Fibroblast of the aortic adventitia (primary cell): ENCODE measurements at places on chromosomes 2 and 18. TPM values are rescaled to one million over a fixed set of nuclear protein-coding genes. Genes with fewer than 3 reads are reported as not detected.

TRIM43 gene
- not detected in 2 replicates for total RNA-seq

NEURL3 gene
- total RNA-seq = not detected in 2 replicates

ASNSD1 gene
- 77.7 and 95.7 TPM in 2 replicates for total RNA-seq

CPLX4 gene
- 0.49 TPM in 1 of 2 replicates, not detected in the other for total RNA-seq

NYAP2 gene
- not detected in 2 replicates for total RNA-seq

CCDC141 gene
- total RNA-seq = 1.8 and 2.7 TPM in 2 replicates

CHRNG gene
- not detected in 2 replicates for total RNA-seq

MARCO gene
- not detected in 2 replicates for total RNA-seq

CCDC85A gene
- total RNA-seq = 0.45 and 1.8 TPM in 2 replicates

GCG gene
- not detected in 2 replicates for total RNA-seq

MAP3K19 gene
- not detected in 2 replicates for total RNA-seq

GTF3C2 gene
- total RNA-seq = 27.2 and 33.4 TPM in 2 replicates

UGT1A8 gene
- total RNA-seq = 0.09 TPM in 1 of 2 replicates, not detected in the other

COL4A3 gene
- 0.08 and 1.3 TPM in 2 replicates for total RNA-seq

ICA1L gene
- total RNA-seq = 8.9 TPM in 2 replicates

EHBP1 gene
- total RNA-seq = 119 and 190 TPM in 2 replicates

GBX2 gene
- total RNA-seq = 0.25 TPM in 1 of 2 replicates, not detected in the other

SLC8A1 gene
- total RNA-seq = 39.1 and 112 TPM in 2 replicates

C2orf92 gene
- 1.9 and 2.0 TPM in 2 replicates for total RNA-seq

ST8SIA5 gene
- 0.90 TPM in 1 of 2 replicates, not detected in the other for total RNA-seq

DSC1 gene
- 0.25 TPM in 1 of 2 replicates, not detected in the other for total RNA-seq

LYG2 gene
- not detected in 2 replicates for total RNA-seq

EVX2 gene
- not detected in 2 replicates for total RNA-seq

SAG gene
- total RNA-seq = not detected in 2 replicates

SERPINB13 gene
- total RNA-seq = not detected in 2 replicates

LRP2 gene
- total RNA-seq = 0.41 TPM in 1 of 2 replicates, not detected in the other

OTOF gene
- not detected in 2 replicates for total RNA-seq

FBXO15 gene
- 0.27 and 0.49 TPM in 2 replicates for total RNA-seq

PLA2R1 gene
- total RNA-seq = 25.0 and 27.0 TPM in 2 replicates

EGR4 gene
- total RNA-seq = not detected in 2 replicates

RGPD4 gene
- 0.16 TPM in 1 of 2 replicates, not detected in the other for total RNA-seq

GPR55 gene
- total RNA-seq = under 0.01 TPM in 1 of 2 replicates, not detected in the other

RAB6C gene
- total RNA-seq = not detected in 2 replicates

CHRND gene
- total RNA-seq = not detected in 2 replicates

DUSP11 gene
- 28.0 and 49.0 TPM in 2 replicates for total RNA-seq
